ENCODE measurements at places on chromosomes 7 and 10. TPM values are rescaled to one million over a fixed set of nuclear protein-coding genes. Genes with fewer than 3 reads are reported as not detected.

CYP26A1 gene
- not detected for total RNA-seq

COX19 gene
- 20.8 TPM for total RNA-seq

PDZD7 gene
- total RNA-seq = 0.12 TPM

ACBD7 gene
- 5.5 TPM for total RNA-seq

DOCK4 gene
- total RNA-seq = 0.29 TPM

PTPN20 gene
- 0.99 TPM for total RNA-seq

NPSR1 gene
- not detected for total RNA-seq

HPSE2 gene
- not detected for total RNA-seq

CTTNBP2 gene
- not detected for total RNA-seq

FKBP6 gene
- not detected for total RNA-seq

CDK5 gene
- 11.6 TPM for total RNA-seq

C7orf33 gene
- total RNA-seq = not detected

TAS2R4 gene
- 1.1 TPM for total RNA-seq

PYROXD2 gene
- total RNA-seq = 10.4 TPM

CNTNAP2 gene
- total RNA-seq = not detected

SLC18A3 gene
- total RNA-seq = not detected

CFAP58 gene
- 1.1 TPM for total RNA-seq

TAS2R3 gene
- 1.8 TPM for total RNA-seq
